Kidney glomerular epithelial cell (primary cell): ENCODE measurements at places on chromosomes 1 and 21.
A peak's percentile ranks its signal among the peaks of the same experiment; 100 is the strongest.

- no peak for DNase-seq
Observed at GRCh38 chr1:89257041-89257440, 15.6 kb downstream of the GBP5 start.

DNA sequence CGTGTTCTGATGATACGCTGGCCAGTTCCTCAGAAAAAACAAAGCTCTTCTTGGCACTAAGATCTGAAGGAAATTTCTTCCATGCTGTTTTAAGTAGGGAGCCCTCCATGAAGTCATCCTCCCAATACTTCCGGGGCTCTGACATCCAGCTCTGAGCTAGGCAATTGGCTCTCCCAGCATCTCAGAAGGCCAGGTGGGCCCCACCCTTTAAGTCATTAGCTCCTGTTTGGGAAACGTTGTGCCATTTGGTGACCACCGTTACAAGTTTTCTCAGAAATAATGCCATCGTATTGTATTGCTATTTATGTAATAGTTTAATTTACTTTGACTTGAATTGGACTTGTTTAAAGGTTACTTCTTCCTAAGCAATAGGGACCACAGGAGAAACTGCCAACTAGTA is 130.3 kb upstream of the EDN2 start:
- no peak for DNase-seq

- no peak for DNase-seq
Observed at GRCh38 chr1:87830432-87830978, 501.8 kb downstream of the LMO4 start.

GRCh38 chr1:9086045-9086444 is 16.6 kb upstream of the SLC2A5 start:
- DNase-seq: peak; percentile 31

GRCh38 chr1:147717706-147718097 is 42.7 kb downstream of the GJA5 start:
- DNase-seq: no peak

GRCh38 chr1:55057956-55058298 is 18.6 kb downstream of the PCSK9 start:
- no peak for DNase-seq

DNA sequence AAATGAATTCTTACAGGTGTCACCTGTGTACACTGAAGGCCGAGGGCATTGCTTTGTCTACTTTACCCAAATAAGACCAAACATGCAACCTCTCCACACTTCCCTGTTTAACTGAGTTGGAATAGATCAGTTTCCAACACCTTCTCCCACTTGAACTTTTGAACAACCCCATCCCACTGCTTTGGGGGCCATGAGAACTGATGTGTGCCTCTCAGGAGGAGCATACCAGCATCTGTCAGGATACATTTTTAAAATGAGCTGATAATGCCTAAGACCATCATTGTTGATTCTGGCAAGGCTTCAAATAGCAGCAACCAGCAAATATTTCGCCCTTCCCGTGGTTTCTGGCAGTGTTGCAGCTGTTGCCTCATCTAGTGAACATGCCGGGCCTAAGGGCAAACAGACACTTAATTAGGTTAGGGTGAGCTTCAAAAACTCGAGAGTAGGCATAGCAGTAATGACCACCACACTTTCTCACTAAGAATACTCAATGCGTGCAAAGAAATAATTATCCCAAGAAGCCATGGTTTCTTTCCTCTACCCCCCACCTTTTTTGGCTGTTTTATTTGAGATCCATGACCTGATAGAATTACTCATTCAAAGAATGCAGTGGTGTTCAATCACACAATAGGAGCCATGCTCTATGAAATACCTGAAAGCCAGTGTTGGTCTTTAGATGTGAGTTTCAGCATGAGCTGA is 63.7 kb downstream of the MAP10 start:
- DNase-seq: peak; percentile 91

DNA sequence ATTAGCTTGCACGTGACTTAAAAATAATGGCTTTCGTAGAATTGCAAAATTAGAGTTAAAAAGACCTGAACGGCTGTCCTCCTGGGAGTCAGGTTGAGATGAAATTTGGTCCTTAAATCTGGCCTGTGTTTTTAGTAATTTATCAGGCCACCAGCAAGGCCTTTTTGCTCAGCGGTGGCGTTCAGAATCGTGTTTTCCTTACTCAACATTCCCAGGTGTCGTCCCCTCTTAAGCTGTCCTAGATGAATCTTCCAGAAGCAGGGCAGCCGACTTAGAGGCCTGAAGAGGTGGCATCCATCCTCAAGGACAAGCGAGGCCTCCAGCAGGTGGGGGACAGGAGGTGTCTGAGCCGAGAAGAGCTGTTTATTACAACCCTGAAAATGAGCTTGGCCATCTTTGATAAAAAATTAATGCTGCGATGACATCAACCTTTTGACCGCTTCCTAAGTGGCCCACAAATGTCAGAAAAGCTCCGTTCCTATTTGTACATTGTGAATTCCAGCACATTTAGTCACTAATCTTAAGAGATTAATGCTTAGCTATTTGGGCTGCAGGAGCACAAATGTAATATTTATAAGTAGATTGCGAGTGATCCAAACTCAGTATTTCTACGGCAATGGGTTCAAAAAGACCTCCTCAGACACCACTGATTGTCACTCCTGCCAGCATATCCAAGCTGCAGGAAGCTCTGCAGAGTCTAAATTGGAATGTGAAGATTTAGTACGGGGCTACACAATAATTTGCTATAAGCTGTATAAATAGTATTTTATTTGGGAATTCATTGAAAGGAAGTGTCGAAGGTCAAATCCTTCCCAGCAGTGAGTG is 344.1 kb upstream of the VAMP3 start:
- DNase-seq: no peak

DNA sequence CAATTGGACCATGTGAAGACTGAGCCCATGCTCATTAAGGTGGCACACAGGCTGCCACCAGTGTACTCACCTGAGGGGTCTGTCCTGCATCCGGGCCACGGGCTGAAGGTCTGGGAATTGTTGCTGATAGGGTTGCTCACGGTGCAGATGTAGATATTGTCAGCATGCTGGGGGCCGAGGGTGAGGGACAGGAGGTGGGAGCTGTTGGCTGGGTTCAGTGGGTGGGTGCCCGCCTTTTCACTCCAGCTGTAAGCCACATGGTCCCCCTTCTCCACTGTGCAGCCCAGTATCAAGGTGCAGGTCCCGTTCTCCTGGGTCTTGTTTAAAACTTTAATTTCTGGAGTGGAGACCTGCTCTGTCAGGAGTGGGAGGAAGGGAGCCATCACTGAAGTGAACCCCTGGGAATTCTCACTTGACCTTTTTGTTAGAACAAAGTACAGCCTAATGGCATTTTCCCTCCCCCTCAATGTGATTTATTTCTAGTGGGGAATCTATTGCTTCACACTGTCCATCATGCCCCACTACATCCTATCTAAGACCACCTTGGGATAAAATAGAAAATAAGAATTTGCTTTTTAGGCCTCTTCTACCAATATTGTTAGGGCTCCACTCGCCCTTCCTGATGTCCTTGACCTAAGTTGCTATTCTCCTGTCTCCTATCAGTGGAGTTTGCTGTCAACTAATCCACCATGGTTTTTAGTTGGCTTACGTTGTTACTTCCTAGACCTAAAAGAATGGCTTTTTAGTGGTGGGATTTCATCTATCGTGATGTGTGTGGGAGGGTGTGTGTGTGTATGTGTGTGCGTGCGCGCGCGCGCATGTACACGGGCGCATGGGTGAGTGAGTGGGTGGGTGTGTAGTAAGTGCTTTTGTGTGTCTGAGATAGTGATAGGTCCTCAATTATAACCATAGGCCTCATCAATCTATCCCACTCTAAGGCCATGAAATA is 12.0 kb downstream of the SLAMF1 start:
- no peak for DNase-seq

DNA sequence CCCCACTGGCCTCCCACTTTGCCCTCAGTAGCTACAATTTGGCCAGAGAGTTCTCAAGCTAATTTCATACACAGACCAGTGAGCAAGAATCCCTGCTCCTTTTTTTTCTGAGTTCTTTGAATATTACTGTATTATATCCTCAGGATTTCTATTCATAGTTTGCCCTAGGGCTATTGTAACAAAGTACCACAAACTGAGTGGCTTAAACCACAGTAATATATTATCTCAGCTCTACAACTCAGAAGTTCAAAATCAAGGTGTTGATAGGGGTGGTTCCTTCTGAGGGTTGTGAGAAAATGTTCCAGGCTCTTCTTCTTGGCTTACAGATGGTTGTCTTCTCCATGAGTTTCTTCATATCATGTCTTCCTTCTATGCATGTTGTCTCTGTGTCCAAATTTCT is 289.4 kb upstream of the ESRRG start:
- no peak for DNase-seq

DNA sequence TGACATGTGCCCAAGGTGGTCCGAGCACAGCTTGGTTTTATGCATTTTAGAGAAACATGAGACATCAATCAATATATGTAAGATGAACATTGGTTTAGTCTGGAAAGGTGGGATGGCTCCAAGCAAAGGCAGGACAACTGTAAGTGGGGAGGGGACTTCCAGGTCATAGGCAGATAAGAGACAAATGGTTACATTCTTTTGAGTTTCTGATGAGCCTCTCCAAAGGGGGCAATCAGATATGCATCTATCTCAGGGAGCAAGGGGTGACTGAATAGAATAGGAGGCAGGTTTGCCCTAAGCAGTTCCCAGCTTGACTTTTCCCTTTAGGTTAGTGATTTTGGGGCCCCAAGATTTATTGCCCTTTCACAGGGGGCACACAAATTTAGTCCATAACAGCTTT is 94.2 kb upstream of the COA6 start:
- DNase-seq: no peak

- peak; percentile 26 for DNase-seq
Observed at GRCh38 chr21:44013380-44014088, 1.4 kb downstream of the TRAPPC10 start.

GRCh38 chr1:151858030-151858746 is 4.7 kb upstream of the THEM5 start:
- DNase-seq: no peak

GRCh38 chr1:84672080-84672854 is 18.0 kb downstream of the SSX2IP start:
- DNase-seq: no peak

DNA sequence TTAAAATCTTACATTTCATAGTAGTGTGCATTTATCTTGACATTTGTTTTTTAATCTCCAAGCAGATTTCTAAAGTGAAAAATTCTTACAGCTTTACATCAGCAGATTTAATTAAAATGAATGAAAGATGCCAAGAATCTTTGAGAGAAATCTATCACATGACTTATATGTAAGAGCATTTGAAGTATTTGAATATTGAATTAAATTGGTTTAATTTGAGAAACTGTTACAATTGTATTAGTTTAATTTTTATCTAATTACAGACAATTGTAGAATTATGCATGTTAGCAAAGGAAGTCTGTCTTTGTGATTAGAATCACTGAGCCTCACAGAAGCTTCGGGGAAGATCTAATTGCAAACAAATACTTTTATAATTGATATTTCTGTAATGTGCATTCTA is 52.2 kb downstream of the ASB17 start:
- DNase-seq: no peak

DNA sequence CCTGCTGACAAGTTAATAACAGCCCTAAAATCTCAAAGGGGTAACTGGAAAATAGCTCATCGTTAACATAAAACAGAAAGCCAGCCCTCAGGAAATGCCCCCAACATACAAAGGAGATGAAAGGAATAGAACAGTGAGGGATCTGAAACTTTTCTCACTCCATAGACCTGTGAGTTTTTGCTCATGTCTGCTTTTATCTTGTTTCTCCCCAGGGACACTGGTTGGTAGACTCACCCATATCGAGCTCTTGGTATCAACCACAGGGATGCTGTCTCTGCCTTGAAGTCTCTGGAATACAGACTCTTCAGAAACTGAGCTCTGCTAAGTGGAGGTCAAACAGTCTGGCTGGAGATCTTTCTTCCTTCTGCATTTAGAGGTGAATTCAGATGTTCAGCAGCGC is 77.4 kb upstream of the CAMK1G start:
- DNase-seq: no peak

DNA sequence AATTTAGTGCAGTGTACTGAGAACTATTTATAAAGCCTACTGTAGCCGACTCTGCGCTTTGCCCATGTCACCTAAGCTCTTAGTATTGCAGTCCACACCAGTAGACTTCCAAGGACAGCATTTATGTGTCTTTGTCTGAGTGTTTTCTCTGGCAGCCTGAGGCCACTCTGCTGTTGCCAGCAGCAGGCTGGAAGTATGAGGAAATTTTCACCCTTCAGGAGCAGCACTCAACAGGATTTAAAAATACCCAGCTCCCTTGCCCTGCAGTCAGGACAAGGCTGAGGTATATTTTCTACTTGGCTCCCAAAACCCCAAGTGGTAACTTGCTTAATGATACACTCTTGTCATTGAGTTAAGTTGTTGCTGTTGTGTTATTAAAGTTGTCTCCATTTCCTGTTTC is 230.1 kb downstream of the SRGAP2C start:
- no peak for DNase-seq

- DNase-seq: no peak
Observed at GRCh38 chr1:15742339-15742801, at the start of gene TMEM82. TSS of gene TMEM82 (plus strand) at chr1:15742499. CDS start at chr1:15742560, 61 bp downstream.

- DNase-seq: peak; percentile 54
Observed at GRCh38 chr21:33289199-33289819, 23.1 kb downstream of the IL10RB start.

DNA sequence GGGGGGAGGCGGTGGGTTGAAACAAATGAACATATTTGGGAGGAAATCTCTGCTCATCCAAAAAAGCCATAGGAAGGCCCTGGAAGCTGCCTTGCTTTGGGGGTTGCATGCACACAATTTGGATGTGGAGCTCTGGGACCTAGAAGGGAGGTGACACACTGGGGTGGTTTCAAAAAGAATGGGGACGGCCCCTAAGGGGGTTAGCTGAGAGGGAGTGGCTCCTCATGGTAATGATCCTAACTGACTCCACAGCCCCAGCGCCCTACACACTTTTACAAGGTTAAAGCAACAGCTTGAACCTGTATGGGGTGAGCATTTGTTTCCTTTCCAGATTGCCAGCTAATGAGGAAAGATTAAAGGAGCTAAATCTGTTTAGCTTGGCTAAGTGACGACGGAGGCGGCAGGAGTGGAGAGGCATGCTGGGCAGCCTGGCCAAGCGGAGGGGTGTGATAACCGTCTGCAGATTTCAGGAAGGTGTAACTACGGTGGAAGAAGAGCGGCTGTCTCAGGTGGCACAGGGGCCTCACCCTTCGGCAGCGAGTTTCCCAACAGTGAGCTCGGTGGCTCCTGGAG is 107.3 kb downstream of the RNF220 start:
- DNase-seq: no peak

- DNase-seq: peak; percentile 9
Observed at GRCh38 chr21:28554660-28555475, 437.8 kb downstream of the LTN1 start.

DNA sequence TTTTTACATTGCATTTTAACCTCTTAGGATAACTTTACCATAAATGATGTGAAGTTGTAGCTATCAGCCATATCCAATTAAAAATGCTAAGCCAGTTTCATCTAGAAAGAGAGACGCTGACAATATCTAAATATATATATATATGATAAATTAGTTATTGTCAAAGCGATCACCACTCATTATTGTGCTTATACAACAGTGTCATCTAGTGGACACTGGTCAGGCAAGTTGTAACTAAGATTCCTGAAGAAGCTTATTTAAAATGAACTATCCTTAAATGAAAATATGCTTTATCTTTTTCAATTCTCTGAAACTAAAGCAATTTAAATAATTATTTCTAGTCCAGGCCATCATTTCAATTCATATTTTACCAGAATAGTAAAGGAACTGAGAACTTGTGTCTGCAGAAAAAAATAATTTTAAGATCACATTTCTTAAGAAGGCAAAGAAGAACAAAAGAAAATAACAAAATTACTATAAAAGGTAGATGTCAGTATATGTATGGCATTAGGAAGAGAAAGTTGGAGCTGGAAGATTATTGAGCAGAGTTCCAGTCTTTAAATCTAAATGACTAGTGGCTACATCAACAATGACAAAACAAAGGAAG is 193.3 kb upstream of the SNX7 start:
- DNase-seq: peak; percentile 31
